Peyer's patch (tissue), 4 donors: ENCODE measurements at places on chromosomes 13 and 19. TPM values are rescaled to one million over a fixed set of nuclear protein-coding genes. Genes with fewer than 3 reads are reported as not detected.

ZNF813 gene
- total RNA-seq: 7.5 TPM

ZNF296 gene
- total RNA-seq: 5.5 TPM

TMEM259 gene
- 409 TPM for total RNA-seq

DNA sequence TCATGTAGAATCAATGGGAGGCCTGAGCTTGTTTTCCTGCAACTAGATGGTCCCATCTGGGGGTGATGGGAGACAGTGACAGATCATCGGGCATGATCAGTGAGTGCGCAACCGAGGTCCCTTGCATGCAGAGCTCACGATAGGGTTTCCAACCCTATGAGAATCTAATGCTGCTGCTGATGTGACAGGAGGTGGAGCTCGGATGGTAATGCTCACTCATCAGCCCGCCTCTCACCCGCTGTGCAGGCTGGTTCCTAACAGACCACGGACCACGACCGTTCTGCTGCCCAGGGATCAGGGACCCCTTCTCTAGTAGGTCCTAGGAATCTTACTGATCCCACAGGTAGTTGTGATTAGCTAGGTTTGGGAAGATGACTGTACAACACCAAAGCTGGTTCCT lies 23.5 kb upstream of the GARRE1 start:
- no peak overlapping the region for H3K4me3 ChIP-seq
- H3K36me3 ChIP-seq: no peaks in the 10 kb centered on the region
- no peak for DNase-seq

SCGB2B2 gene
- 1.6 TPM for total RNA-seq

- peaks cover 4% of the 10 kb centered on the region for H3K36me3 ChIP-seq
- DNase-seq: peak; percentile 72
- peak overlapping the region; percentile 33 for H3K4me3 ChIP-seq
- peak overlapping the region; percentile 75 for H3K27ac ChIP-seq
- H3K4me1 ChIP-seq: peaks cover 15% of the 10 kb centered on the region
Measured at GRCh38 chr19:38003438-38004185, 96.6 kb downstream of the SIPA1L3 start.

- no peak overlapping the region for H3K4me3 ChIP-seq
- H3K4me1 ChIP-seq: peaks cover 6% of the 10 kb centered on the region
- no peaks in the 10 kb centered on the region for H3K36me3 ChIP-seq
- H3K27ac ChIP-seq: no peak overlapping the region
- no peak for DNase-seq
Measured at GRCh38 chr13:110820322-110820721, 94.5 kb downstream of the ANKRD10 start.

CYP2A6 gene
- not detected for total RNA-seq

- H3K4me3 ChIP-seq: no peak overlapping the region
- no peaks in the 10 kb centered on the region for H3K36me3 ChIP-seq
- no peaks in the 10 kb centered on the region for H3K27me3 ChIP-seq
- H3K4me1 ChIP-seq: peaks cover 5% of the 10 kb centered on the region
- no peak for DNase-seq
- H3K27ac ChIP-seq: no peak overlapping the region
Measured at GRCh38 chr13:45332036-45332830, 8.8 kb downstream of the TPT1 start.

GRCh38 chr19:52227196-52227940 lies 37.5 kb downstream of the PPP2R1A start:
- no peaks in the 10 kb centered on the region for H3K4me1 ChIP-seq
- no peak for DNase-seq

DNA sequence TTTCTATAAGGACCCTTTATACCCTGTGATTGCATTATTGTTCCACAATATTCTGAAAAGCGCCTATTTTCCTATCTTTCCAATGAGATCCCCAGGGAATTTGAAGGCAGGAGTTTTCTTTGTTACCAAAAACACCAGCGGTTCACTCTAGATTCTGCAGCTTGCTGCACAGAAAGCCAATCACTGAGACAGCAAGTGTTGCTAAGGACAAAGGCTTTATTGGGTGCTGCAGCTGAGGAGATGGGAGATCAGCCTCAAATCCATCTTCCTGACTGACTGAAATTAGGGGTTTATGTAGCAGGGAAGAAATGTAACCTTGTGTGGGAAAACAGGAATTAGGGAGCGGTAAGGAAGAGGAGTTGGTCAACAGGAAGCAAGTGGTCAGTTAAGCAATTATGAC lies 42.6 kb upstream of the MYO16 start:
- DNase-seq: no peak
- H3K4me1 ChIP-seq: no peaks in the 10 kb centered on the region
- H3K4me3 ChIP-seq: no peak overlapping the region
- H3K36me3 ChIP-seq: no peaks in the 10 kb centered on the region
- H3K27ac ChIP-seq: no peak overlapping the region

DCT gene
- not detected for total RNA-seq

GRAMD1A gene
- 50.4 TPM for total RNA-seq

DNA sequence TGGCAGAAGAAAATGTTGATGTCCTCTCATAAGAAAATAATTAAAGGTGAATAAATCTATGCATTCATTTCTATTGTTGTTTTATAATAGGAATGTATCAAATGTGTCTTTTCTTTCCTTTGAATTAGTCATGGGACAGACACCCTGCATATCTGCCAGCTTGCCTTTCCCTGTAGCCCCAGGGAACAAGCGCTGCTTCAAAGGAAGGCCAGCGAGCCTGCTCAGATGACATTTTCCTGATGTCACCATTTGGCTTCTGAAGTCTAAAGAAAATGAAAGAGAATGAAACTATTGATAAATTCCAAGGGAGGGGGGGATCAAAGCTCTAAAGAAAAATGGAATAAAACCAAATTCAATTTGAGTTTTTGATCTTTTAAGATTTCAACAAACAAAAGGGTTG lies 574.8 kb downstream of the IRS2 start:
- H3K27me3 ChIP-seq: no peaks in the 10 kb centered on the region
- no peak overlapping the region for H3K27ac ChIP-seq
- H3K4me1 ChIP-seq: no peaks in the 10 kb centered on the region
- H3K4me3 ChIP-seq: no peak overlapping the region
- H3K36me3 ChIP-seq: no peaks in the 10 kb centered on the region

GRCh38 chr13:27617881-27618321 lies 2.4 kb downstream of the LNX2 start:
- DNase-seq: no peak
- peak overlapping the region; percentile 69 for H3K4me3 ChIP-seq
- H3K27me3 ChIP-seq: no peaks in the 10 kb centered on the region
- H3K27ac ChIP-seq: no peak overlapping the region
- H3K4me1 ChIP-seq: peaks cover 16% of the 10 kb centered on the region

DNA sequence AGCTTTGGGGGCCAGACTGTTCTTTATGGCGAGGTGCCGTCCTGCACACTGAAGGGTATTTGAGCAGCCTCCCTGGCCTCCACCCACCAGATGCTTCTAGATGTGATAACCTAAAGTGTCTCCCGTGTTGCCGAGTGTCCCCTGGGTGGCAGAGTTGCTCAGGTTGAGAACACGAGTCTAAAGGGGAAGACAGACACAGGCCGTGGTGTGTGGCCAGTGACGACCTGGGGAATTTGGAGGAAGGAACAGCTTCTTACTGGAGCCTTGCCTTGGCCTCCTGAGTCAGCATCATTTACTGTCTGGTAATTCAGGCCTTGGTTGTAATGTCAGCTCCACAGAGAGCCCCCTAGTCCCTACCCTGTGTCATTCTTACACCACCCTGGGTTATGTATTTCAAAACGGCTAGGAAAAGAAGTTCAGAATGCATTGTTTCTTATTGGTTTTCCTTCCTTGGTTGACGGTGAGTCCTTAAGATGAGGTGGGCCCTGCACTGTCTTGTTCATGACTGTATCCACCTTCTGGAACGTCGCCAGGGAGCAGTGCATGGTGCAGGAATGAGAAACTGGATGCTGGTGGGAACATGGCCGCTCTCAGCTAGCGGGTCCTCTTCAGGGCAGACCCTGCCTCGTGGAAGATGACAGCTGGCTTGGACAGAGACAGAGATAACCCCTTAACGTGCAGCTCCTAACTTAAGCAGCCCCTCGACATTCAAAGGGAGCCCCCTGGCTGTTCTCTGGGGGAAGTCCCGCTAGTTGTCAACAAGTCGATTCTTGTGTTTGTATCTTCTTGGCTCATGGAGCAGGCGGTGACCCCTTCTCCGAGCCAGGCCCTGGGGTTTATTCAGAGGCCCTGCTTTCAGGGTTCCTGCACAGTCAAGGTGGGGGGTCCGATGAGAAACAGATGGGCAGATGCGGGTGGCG lies 7.2 kb downstream of the SIN3B start:
- no peaks in the 10 kb centered on the region for H3K4me1 ChIP-seq
- no peaks in the 10 kb centered on the region for H3K36me3 ChIP-seq
- no peak overlapping the region for H3K4me3 ChIP-seq
- DNase-seq: peak; percentile 31
- H3K27me3 ChIP-seq: no peaks in the 10 kb centered on the region
- no peak overlapping the region for H3K27ac ChIP-seq

GRCh38 chr19:13906910-13907309 lies 909 bp downstream of the CC2D1A start:
- no peaks in the 10 kb centered on the region for H3K4me1 ChIP-seq
- no peak for DNase-seq
- H3K27me3 ChIP-seq: no peaks in the 10 kb centered on the region
- peaks cover 10% of the 10 kb centered on the region for H3K36me3 ChIP-seq

CYP2S1 gene
- total RNA-seq: 88.1 TPM

ECSIT gene
- 94.0 TPM for total RNA-seq

- H3K27ac ChIP-seq: no peak overlapping the region
- no peaks in the 10 kb centered on the region for H3K4me1 ChIP-seq
- DNase-seq: no peak
Measured at GRCh38 chr19:17909003-17909732, 23.6 kb upstream of the CCDC124 start.

- no peaks in the 10 kb centered on the region for H3K36me3 ChIP-seq
- H3K4me3 ChIP-seq: peak overlapping the region; percentile 61
- H3K27me3 ChIP-seq: no peaks in the 10 kb centered on the region
- no peak overlapping the region for H3K27ac ChIP-seq
- H3K4me1 ChIP-seq: no peaks in the 10 kb centered on the region
Measured at GRCh38 chr19:15195371-15196334, 5.1 kb downstream of the NOTCH3 start.

SBK2 gene
- not detected for total RNA-seq

STARD13 gene
- total RNA-seq: 9.5 TPM
